ENCODE measurements at places on chromosomes 12 and 14.

- no peak for DNase-seq
Observed at GRCh38 chr12:47216150-47216677, 136.5 kb upstream of the AMIGO2 start.

DNA sequence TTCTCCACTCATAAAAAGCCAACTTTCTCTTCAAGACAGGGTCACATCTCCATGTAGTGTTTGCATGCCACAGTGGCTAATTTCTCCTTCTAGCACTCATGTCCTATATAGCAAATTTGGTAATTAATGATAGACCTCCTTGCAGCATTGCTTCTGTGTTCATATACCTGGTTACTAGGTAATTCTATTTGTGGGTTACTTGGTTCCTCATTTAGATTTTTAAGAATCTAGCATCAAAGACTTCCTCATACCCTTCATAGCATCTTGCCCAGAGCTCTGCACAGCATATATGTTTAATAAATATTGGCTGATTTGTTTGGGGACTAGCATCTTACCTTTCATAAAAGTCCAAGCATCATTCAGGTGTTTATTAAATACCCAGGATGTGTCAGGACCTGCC, 152.1 kb downstream of the DUSP6 start:
- DNase-seq: no peak

GRCh38 chr14:36502558-36503508, 17.2 kb downstream of the NKX2-1 start:
- no peak for DNase-seq

DNA sequence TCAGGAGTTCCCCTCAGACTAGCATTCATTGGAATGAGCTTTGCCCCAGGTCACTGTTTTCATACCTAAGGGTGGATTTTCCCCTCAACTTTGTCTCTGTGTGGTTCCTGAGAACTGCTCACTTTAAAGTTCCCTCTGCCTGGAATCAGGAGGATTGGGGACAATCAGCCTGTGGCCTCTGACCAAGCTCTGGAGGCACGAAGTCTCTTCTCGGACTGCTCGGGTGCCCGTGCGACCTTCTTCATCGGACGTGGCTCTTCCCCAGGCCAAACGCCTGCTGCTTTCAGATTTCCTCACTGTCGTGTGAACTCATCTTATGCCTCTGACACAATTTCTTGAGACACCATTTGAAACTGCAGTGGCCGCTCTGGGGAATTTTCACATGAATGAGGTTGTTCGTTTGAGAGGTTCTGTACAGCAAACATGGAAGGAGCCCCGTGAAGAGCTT, 153.7 kb upstream of the PZP start:
- no peak for DNase-seq

- no peak for DNase-seq
Observed at GRCh38 chr12:81417056-81417455, 339.2 kb downstream of the ACSS3 start.

GRCh38 chr14:62308891-62309290, 546.7 kb downstream of the SNAPC1 start:
- no peak for DNase-seq

GRCh38 chr12:63779498-63780481, at the start of gene RXYLT1:
RXYLT1 (plus strand) TSS chr12:63779909; CDS start chr12:63779961, 52 bp downstream.
- peak; percentile 79 for DNase-seq

- DNase-seq: no peak
Observed at GRCh38 chr14:73259837-73260236, 22.5 kb downstream of the PAPLN start.

- peak; percentile 49 for DNase-seq
Observed at GRCh38 chr12:132711080-132711843, 620 bp downstream of the PGAM5 start.

DNA sequence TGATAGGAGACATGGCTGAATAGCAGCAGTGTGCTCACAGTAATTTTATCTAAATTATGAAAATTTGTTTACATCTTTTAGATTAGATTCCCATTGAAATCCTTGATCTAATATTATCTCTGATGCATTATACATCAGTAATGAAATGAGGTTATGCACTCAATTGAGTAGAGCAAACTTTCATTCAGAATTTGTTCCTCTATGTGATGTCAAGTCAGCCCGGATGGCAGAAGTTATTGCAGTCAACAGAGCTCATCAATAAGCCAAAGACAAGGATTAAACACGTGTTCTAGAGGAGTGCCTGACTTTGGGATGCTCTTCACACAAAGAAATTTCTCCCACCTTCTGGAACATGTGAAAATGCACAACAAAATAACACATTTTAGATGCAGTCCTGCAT, 688.8 kb downstream of the TMEM121 start:
- DNase-seq: no peak

DNA sequence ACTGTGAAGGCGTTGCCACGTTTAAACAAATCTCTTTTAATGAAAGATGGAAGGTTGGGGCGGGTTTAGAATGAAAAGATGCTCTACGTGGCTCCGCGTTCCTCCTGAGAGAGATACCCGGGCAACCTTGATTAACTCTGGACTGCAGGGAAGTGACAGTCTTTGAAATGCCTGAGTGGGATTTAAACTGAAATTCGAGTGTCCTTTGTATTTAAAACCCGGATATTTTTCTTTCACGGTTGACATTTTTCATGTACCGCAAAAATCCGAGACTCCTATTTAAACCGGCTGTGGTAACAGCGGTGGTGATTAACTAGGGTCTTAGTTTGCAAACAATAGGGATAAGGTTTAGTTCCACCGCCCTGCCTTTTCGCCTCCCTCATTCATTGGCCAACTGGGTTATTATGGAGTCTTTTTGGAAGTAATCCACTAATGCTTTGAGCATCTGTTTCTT, 707 bp downstream of the G2E3 start:
- DNase-seq: no peak

DNA sequence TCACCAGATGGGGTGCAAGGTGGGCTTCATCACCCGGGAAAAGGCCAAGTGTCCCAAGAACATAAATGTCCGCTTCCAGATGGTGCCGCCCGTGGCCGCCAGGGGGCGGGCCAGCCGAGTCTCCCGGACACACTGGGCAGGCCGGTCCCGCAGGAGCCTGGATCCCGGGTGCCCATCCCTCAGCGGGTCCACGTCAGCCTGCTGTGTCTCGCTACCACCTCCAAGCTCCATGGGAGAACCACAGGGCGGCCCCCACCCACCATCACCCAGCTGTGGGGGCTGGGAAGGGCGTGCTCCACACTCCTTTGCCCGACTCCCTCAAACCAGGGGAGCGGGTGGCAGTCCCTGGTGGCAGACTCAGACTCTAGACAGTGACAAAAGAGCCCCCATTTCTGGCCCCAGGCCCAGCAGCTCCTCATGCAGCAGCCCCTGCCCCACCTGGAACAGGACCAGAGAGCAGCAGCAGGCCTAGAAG, 22.0 kb upstream of the NUDT14 start:
- peak; percentile 60 for DNase-seq

GRCh38 chr12:76252031-76252430, 96.2 kb downstream of the BBS10 start:
- no peak for DNase-seq

- no peak for DNase-seq
Observed at GRCh38 chr14:71591231-71591630, 341.0 kb upstream of the RGS6 start.

DNA sequence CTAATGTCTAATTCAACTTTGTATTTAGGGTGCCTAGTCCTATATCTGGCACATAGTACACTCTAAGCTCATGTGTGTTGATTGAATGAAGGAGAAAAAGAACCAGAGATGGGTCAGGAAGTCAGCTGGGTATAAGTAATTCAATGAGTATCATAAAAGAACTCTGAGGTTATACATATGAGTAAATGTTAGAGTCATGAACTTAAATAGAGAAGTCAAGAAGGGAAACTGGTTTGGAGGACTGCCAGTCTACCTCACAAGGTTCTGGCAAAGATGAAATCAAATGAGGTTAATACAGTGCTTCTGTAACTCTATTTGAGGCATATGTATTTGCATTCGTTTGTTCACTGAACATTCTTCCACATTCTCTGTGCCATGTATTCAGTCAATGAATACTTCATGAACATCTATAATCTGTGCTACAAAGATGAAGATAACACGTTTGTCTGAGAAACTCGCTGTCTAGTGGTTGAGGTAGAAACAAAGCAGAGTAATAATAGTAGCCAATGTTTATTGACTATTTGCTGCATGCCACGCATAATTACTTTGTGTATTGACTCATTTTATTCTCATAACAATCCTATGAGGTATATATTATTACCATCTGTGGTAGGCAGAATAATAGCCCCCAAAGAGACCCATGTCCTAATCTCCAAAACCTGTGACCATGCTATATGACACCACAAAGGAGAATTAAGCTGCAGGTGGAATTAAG, 88.9 kb downstream of the PTGER2 start:
- DNase-seq: peak; percentile 34

DNA sequence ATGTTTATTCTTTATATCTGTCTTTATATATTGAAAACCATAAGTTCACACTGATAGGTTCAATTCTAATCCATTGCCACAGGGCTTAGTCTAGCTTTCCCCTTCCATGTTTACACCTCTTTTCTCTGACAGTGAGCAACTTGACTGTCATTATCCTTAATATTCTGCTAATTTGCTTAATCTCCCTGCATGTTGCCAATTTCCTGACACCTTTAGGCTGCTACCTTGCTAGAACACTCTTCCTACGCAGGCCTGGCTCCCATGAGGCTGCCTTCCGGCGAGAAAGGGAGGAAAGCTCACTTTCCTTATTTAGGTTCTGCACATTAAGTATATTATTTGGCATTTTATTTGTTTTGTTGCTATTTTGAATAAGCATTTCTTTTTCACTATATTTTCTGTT, 12.8 kb upstream of the FRS2 start:
- DNase-seq: no peak

GRCh38 chr12:52606581-52607218, 5.4 kb upstream of the KRT72 start:
- DNase-seq: no peak

GRCh38 chr12:123950476-123951349, 21.9 kb downstream of the CCDC92 start:
- DNase-seq: no peak

- DNase-seq: peak; percentile 54
Observed at GRCh38 chr14:73526036-73526984, 10.6 kb upstream of the ACOT1 start.

DNA sequence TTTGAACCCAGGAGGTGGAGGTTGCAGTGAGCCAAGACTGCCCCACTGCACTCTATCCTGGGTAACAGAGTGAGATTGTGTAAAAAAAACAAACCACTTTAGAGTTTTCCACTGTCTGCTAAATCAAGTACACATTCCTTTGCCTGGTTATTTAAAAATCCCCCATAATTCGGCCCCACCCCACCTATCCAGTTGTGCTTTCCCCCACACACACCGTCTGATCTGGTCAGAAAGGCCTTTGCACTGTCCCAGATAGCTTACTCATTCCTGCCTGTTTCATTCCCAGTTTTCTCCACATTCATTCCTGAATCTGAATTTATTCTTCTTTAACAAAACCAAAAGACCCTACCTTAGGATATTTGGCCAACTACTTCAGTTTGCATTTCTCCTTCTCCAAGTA, 29.5 kb downstream of the NINJ2 start:
- no peak for DNase-seq

- DNase-seq: no peak
Observed at GRCh38 chr14:91394105-91395081, 23.2 kb downstream of the CCDC88C start.

DNA sequence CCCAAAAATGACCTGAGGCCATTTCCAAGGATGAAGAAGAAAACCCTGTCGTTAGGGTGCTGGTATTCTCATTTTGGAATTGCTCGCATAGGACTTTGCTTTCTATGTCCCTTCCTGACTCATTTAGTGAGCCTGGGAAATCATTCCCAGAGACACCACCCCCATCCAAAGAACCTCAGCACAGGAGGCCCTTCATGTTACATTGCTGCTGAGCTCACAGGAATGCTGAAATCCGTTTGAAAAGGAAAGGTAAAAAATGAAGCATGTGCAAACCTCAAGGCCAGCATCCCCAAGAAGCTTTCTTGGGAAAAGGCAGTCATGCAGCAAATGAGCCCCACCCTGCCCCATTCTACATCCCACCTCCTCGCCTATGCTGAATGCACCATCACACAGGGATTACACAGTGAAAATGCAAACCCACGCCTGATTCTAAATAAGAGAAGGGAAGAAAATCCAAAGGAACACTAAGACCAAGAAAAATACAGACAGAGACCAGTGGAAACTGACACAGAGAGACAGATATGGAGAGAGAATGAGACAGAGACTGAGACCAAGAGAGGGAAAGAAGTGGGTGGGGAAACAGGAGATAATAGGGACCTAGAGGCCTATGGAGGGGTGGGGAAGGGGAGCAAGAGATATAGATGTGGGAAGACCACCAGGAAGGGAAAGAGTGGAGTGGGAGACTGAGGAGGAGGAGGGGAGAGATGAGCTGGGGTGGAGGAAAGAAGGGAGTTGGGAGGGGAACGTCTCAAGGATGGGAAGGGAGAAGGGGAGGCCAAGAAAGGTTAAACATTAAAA, 33.5 kb downstream of the NIN start:
- DNase-seq: no peak

GRCh38 chr14:36056845-36057244, 119.7 kb downstream of the PTCSC3 start:
- DNase-seq: no peak

DNA sequence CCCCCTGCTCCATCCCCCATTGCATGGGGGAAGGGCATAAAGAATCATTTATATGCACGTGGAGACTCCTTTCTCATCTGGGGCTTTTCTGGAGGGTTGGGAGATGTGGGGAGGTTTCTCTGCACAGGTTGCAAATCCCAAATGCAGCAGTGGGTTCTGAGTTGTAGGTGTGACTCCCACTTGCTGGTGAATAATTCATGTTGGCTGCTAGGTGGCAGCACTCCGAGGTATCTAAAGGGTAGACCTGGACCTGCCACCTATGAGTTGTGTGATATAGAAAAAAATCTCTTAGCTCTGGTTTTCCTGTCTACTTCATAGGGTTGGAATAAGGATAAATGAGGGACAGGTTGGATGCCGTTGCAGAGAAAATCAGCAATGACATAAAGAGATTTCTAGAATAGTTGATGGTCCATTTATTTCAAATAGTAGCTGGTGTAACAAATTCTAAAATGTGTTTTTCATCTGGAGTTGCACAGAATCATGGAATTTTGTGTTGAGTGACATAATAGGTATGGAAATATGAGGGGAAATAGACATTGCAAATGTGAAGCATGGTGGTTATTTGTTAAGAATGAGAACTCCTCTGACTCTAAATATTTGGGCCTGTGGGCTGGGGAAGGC, 4.6 kb downstream of the MARCHF9 start:
- no peak for DNase-seq

DNA sequence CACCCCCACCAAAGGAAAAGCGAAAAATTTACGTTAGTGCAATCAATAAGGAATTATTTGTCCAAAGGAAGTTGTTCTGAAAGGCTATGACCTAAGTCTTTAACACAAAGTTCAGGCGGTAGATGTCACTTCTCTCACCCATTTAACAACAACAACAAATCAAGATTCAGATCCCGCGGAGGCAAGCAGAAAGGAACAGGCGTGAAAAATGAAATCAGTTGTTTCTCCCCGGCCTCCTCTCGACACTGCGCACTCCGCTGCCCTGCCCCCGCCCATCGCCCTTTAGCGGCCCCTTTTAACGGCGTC, 1.4 kb downstream of the DENND5B start:
- peak; percentile 87 for DNase-seq

- DNase-seq: no peak
Observed at GRCh38 chr14:65849091-65849490, 436.6 kb downstream of the FUT8 start.
